GM10248 (cell line): ENCODE measurements at places on chromosomes 16 and 17.

DNA sequence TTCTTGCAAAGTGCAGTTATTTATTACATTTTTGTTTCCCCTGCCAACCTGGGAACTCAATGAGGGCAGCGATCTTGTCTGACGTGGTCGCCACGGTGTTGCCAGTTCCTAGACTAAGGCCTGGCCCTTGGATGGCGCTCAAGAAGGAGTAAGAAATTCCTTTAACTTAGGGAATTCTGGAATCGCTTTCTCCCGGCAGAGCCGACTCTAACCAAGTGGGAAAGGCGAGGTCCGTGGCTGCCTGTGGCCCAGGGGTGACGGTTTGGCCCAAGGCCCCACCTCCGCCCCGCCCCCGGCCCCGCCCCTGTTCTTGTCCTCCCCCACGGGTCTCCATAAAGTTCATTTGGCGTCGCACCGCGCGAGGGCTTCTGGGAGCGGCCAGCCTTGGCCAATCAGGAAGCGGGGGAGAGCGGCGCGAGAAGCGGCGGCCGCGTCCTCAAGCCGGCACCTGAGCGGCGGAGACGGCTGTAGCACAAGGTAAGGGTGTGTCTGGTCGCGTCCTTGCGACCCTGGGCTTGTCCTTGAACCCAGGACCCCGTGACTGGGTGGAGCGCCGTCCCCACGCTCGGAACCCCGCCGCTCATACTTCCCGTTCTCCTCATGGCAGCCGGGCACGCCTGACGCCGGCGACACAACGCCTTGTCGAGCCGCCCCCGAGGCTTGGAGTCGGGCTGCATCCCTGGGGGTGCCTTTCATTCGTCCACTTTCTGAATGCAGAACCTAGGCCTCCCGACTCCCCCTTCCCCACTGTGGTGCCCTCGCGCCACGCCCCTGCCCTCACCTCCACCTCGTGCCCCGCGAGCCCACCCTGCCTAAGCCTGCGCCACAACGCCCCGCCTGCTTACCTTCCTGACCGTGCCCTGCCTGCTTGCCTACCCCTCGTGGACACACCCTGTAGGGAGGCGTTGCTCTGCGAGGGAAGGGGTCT is at the start of gene NUP93:
NUP93 (plus strand) TSS at position 395 of the 928 bp plus-strand sequence. CDS start 18,119 bp downstream, outside the sequence.
- DNase-seq: peak; percentile 95

DNA sequence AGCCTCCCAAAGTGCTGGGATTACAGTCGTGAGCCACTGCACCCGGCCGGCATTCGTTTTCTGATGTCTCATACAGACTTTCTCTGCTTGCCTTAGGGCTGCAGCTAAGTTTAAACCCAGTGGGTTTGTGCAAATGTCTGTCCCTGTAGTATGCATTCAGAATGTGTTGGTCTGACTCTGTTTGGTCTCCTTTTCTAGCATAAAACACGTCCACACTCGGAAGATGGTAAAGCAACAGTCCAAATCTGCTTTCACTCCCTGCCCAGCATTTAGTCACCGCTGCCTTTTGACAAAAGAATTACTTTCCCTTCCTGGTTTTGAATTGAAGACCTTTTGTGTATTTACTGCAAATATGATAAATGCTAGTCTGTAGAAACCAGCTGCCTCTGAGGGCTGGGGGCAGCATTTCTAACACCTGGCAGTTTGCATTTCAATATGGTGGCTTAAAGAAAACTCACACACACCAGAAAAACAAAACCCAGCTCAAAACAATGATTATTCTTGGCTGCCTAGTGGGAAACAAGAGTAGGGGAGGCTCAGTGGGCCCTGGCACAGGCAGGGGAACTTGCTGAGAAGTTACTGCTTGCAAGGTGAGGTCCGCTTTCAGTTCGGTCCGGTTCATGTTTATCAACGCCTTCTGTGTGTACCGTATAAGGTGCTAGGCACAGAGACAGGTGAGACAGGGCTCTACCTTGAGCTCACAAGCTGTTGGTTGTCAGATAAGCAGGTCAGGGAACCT is 56.9 kb downstream of the MSI2 start:
- DNase-seq: no peak

DNA sequence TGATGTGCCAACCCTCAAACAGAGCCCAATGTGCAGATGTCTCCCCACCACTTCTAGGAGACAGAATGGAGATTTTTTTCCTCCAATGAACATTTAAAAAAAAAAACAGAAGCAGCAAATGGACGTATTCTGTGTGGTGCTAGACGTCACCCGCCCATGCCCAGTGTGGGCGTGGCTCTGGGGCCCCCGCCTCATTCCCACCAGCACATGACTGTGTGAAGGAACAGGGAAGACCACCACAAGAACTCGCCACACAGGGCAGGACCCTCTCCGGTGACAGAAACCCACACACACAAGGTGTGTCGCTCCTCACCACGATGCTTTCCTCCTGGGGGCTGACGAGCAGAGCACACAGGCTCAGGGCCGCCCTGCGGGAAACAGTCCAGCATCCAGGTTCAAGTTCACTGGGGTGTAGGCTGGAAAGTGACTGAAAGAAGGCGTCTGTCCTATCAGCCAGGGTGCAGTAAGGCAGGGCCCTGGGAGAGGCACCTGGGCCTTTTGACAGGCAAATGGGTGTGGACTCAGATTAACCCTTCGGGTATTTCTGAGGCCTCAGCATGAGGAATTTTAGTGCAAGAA is 53.5 kb downstream of the KLHDC4 start:
- DNase-seq: no peak

GRCh38 chr17:9443811-9444210 is 131.8 kb downstream of the STX8 start:
- DNase-seq: no peak
